GM12878 (cell line): ENCODE measurements at places on chromosomes 13 and 19. TPM values are rescaled to one million over a fixed set of nuclear protein-coding genes. Genes with fewer than 3 reads are reported as not detected.

The FGF21 gene
- total RNA-seq: not detected in 2 replicates

DNA sequence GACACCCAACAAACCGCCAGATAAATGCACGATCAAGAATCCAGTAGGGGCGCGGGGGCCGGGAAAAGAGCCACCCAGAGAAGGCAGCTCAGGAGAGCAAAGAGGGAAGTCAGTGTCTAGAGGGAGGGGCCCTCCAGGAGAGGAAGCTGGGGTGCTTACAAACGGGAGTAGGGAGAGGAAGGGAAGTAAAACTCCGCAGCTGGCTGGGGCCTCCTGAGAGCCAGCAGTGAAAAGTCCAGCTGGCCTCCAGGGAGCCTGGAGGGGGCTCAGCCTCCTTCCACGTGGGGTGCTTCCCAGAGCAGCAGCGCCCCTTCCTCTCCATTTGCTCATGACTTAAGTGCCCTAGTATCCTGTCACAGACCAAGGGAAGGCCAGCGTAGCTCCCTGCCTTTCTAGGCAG lies 51.8 kb downstream of the TMED1 start:
- no peak for DNase-seq

- no peak for DNase-seq
These were observed 16.9 kb upstream of the F7 start for GRCh38 chr13:113088691-113089020.

DNA sequence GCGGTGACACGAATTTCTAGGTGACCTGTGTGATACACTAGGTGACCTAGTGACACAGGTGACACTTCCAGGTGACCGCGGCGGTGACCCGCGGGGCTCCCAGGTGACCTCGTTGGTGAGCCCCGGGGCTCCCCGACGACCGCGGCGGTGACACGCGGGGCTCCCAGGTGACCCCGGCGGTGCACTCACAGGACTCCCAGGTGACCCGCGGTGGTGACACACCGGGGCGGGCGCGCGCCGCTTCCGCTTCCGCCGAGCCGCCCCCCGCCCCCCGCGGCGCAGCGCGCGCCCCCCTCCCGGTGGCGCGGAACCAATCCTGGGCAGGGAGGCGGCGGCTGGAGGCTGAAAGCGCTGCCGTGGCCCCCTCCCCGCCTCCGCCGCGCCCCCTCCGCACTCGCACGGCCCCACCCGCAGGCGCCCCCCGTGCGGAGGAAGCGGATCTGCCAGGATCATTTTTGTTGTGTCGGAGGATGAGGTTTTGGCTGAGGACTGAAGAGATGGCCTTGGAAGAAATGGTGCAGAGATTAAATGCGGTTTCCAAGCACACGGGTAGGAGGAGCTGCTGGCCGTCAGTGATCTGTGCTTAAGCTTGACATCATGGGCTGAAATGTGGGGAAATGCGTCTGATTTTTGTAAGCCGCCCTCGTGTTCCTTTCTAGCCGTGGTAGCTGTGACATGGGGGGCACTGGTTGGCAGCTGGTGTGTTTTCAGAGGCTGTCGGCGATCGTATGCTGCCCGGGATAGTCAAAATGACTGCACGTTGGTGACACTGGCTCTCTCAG lies at the start of gene MCF2L:
TSS of gene MCF2L (plus strand) at position 305 of the 782 bp plus-strand sequence. CDS start at position 471, 166 bp downstream.
- DNase-seq: no peak

GRCh38 chr13:110652231-110652730 lies 36.9 kb downstream of the NAXD start:
- DNase-seq: no peak
